ENCODE measurements at places on chromosomes 1 and 21. TPM values are rescaled to one million over a fixed set of nuclear protein-coding genes. Genes with fewer than 3 reads are reported as not detected.

GRCh38 chr1:220527908-220528678 is at the start of gene MARK1:
Gene MARK1 (plus strand): TSS chr1:220528136. CDS start chr1:220528823, 687 bp downstream.
- no peaks in the 10 kb centered on the region for H3K36me3 ChIP-seq
- peak within 1 kb of the TSS; percentile 84 for H3K4me3 ChIP-seq
- peak within 1 kb of the TSS; percentile 57 for H3K27ac ChIP-seq

DNA sequence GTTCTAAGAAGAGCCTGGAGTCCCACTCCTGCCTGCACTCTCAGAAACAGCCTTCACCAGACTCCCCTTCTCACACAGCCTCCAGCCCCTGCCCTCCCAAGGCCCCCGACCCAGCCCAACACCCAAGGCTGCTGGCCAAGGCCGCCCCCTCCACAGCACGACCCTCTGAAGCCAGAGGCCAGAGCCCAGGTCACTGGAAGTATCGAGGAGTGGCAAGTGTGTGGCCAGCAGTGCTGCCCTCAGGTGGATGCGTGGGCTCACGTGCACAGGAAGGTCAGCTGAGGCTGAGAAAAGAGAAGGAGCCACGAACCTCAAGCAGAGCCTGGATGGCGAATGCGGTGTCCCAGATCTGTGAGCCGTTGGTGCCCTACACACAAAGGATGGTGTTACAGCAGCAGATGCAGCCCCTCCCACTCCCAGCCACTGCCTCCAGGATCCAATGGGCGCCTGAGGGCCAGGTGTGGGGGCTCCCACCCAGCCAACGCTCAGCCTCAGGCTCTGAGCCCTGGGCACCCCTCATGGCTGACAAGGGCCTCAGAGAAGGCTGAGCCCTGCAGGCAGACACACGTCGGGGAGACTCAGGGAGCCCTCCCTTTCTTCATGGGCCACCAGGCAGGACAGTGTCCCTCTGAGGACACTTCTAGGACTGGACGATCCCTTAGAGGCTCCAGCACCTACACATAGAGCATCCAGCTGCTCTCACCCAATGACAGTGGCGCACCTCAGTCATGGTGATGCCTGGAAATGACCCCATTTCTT is 18.0 kb downstream of the LSS start:
- H3K4me1 ChIP-seq = no peaks in the 10 kb centered on the region
- ATAC-seq = no peak
- H3K36me3 ChIP-seq = peaks cover 100% of the 10 kb centered on the region
- H3K27ac ChIP-seq = no peak overlapping the region
- H3K4me3 ChIP-seq = no peak overlapping the region
- H3K27me3 ChIP-seq = no peaks in the 10 kb centered on the region

DNA sequence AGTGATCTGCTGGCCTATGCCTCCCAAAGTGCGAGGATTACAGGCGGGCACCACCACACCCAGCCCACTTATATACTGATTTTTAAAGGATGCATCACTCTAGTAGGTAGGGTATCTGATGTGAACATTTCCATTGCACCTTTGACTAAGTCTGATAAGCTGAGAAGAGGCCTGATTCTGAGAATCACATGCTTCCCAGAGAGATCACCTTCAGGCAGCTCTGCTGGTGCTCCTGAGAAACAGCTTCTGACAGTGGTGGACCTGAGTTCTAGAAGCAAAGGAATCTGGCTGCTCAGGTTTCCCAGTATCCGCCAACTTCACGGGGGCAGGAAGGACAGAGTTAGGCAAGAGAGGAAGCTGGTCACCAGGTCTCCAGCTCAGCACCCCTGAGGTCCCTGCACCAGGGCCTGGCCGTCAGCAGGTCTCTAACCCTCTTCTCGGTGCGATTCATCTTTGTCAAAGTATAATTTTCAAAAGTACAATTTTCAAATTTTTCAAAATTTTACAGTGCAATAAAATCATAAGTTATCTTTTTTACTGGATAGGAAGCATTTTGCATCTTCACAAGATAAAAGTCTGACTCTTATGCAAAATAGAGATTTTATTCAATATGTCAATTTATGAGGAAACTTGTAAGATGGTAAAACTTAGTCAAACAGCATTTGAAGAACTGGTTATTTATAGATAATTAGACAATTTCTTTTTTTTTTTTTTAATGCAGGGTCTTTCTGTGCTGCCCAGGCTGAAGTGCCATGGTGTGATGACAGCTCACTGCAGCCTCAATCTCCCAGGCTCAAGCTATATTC is 25.8 kb upstream of the MPZL1 start:
- no peak for ATAC-seq
- no peaks in the 10 kb centered on the region for H3K4me1 ChIP-seq
- no peak overlapping the region for H3K4me3 ChIP-seq

- no peak overlapping the region for H3K4me3 ChIP-seq
- peaks cover 86% of the 10 kb centered on the region for H3K36me3 ChIP-seq
- H3K27me3 ChIP-seq = no peaks in the 10 kb centered on the region
These were observed 83.6 kb upstream of the CNTN2 start for GRCh38 chr1:204959374-204959773.

DNA sequence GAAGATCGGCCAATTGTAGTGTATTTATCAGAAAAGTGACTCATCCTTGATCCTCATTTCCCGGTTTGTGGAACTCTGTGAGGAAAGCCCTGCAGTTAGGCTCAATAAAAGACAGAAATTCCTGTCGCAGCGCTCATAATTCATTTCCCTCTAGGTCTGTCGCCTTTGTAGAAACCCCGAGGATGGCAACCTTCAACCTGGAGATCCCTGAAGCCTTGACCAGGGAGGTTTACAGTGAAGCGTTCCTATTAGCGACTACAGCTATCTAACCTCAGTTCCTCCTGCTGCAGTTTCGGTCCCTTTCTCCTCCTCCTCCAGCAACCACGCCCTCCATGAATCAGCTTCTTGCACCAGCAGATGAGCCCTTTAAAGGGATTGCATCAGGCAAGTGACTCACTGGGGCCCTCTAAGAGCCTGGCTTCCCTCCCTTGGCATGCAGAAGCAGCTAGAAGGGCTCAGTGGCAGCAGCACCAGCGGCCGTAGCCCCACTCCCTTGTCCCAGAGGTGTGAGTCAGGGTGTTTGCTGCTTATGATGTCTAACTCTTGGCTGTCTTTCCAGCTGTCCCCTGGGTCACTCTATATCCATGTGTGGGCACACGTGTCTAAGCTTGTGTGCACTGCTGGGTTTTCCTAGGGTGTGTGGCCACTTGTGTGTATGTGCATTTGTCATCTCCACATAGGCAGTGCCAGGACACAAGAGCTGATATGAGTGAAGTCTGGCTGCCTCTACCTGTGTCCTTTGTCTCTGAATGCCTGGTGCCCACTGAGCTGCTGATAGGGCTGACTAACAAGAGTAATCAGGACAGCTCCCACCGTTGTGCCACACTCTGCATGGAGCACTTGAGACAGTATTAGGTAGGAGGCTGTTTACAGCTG is 779 bp upstream of the STK40 start:
- no peaks in the 10 kb centered on the region for H3K36me3 ChIP-seq
- H3K27me3 ChIP-seq = no peaks in the 10 kb centered on the region

COL9A2 gene
- total RNA-seq = 12.0 TPM

EEIG2 gene
- total RNA-seq = 13.0 TPM

IL12RB2 gene
- 2.8 TPM for total RNA-seq

GBP6 gene
- 16.7 TPM for total RNA-seq

All from gastroesophageal sphincter (tissue), 4 donors.